ENCODE measurements at places on chromosomes 13 and 19.

- no peak for DNase-seq
Observed at GRCh38 chr13:72864142-72865011, 82.4 kb downstream of the PIBF1 start.

GRCh38 chr13:71577127-71577526 is 289.9 kb downstream of the DACH1 start:
- no peak for DNase-seq

GRCh38 chr19:28686756-28687155 is 526.2 kb downstream of the UQCRFS1 start:
- no peak for DNase-seq

GRCh38 chr13:36475468-36475867 is 43.2 kb downstream of the CCNA1 start:
- no peak for DNase-seq

DNA sequence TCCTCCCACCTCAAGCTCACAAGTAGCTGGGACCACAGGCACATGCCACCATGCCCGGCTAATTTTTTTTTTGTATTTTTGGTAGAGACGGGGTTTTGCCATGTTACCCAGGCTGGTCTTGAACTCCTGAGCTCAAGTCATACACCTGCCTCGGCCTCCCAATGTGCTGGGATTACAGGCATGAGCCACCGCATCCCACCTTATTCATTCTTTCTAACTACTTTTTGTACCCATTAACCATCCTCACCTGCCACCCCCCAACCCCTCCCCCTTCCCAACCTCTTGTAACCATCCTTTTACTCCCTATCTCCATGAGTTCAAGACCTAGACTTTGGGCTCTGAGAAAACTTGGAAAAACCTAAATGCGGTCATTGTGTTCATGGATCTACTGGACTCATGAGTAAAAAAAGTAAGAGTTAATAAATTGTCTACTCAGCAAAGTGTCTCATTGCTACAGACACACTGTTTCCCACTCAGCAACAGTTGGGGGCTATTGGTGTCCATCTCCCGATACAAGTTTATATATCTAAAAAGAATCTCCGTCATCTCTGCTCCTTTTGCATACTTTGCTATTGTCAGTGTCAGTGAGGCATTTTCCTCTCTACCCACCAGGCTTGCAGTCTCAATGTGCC is 44.1 kb upstream of the MEDAG start:
- DNase-seq: no peak

DNA sequence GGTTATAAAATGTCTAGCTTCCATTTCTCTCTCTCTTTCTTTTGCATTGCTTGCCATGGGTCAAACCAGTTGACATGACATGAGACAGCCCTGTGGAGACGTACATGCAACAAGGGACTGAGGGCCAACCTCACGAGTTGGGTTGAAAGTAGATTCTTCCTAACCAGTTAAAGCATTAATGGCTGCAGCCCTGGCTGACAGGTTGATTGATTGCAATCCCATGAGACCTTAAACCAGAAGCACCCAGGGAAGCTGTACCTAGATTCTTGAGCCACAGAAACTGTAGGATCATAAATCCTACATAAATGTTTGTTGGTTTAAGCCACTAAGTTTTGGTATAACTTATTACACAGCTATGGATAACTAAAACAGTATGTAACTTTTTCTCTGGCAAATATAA is 373.8 kb downstream of the DACH1 start:
- no peak for DNase-seq

Data from stimulated activated CD4-positive, alpha-beta T cell treated with anti-CD3 and anti-CD28 coated beads, Interleukin-4, amount 100 ng/mL, for 48 hours (primary cell).